Activated CD8-positive, alpha-beta memory T cell treated with anti-CD3 and anti-CD28 coated beads for 24 hours (primary cell): ENCODE measurements at places on chromosomes 2 and 18.

- no peak for DNase-seq
Observed at GRCh38 chr2:119366161-119366648, 429 bp downstream of the C2orf76 start.

DNA sequence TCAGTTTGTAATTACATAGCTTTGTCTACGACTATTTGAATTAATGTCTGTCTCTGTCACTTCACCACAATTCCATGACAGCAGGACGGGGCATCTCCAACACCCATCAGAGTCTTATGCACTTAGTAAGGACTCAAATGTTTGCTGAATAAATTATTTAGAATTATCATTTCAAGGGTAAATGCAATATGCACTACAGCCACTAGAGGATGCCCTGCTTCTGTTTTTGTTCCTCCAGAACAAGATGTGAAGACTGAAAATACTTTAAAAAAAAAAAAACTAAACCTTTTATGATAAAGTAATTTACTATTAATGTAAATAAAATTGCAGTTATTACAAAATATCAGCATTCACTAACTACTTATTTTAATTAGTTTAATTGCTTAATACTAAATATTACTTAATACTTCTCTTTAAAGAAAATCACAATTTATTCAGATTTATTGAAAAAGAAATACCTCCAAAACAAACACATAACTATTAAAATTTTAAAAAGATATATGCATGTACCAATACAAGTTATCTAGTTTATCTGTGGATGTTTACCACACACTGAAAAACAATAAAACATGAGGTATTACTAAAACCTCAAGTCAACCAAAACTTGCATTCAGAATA is 3.2 kb downstream of the PIGN start:
- no peak for DNase-seq

- no peak for DNase-seq
Observed at GRCh38 chr2:217735899-217736298, 266.9 kb downstream of the TNS1 start.

GRCh38 chr18:8031496-8031895 is 464.4 kb downstream of the PTPRM start:
- DNase-seq, result no peak

GRCh38 chr2:108587621-108588020 is 53.4 kb downstream of the LIMS1 start:
- no peak for DNase-seq

DNA sequence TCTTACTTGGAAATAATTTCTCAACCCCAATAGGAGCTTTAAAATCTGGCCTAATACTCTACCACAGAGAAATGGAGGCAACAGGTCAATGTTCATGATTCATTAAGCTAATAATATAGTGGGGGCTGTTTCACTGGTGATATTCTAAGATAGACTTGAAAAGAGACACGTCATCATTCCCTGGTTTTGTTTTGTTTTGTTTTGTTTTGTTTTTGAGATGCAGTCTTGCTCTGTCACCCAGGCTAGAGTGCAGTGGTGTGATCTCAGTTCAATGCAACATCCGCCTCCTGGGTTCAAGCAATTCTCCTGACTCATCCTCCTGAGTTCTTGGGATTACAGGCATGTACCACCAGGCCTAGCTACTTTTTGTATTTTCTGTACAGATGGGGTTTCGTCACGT is 37.5 kb upstream of the SOS1 start:
- no peak for DNase-seq

- no peak for DNase-seq
Observed at GRCh38 chr2:99842451-99842850, 299.9 kb downstream of the AFF3 start.

GRCh38 chr2:130819608-130820278 is 17.0 kb upstream of the ARHGEF4 start:
- DNase-seq, result no peak

DNA sequence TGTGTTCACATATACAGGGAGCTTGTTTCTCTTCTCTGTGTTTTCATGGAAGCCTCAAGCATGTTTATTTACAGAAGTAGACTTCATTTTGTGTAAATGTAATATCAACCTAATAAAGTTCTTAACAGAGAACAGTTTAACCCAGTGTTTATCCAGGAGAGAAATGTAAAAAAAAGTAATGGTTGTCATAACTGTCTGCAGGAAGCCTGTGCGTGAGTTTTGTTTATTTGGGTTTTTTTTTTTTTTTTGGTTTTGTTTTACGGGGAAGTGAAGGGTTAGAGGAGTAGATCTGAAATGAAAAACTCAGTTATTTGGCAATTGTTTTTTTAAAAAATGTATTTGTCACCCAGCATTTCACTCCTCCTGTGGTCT is 124.7 kb downstream of the RAPGEF4 start:
- DNase-seq, result no peak

DNA sequence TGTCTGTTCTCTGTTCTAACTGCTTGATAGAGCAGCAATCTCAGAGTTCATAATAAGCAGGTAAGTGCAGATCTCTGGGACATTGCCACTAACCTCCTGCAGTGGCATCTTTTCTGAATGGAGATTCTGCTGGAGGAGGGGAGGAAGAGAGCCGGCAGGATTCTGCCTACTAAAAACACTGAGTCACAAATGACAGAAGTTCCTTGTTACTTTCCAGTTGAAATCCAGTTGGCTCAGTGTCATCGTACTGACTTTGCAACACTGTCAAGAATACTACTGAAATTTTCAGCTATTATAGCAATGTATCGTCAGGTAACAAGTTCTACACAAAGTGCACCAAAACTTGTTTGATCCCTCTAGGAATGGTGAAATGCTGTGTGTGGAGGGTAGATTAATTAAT is 79.6 kb upstream of the ST6GAL2 start:
- no peak for DNase-seq

DNA sequence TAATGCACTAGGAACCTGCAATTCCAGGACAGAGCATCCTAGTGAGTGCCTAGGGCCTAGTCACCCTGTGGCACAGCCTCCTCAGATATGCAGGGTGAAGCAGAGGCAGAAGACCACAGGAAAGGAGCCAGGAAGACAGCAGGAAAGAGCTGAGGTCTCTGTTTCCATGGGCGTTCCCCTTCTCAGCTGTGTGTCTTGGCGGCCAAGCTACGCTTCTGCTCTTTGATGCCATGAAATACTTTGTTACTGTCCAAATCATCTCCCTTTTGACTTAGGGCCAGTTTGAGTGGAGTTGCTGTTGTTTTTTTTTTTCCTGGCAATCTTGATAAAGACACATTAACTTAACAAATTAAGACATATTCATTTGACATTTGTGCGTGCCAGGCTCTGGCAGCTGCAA is 67.3 kb downstream of the APOB start:
- no peak for DNase-seq

GRCh38 chr18:58980991-58981390 is 116.3 kb downstream of the ZNF532 start:
- no peak for DNase-seq

- DNase-seq, result no peak
Observed at GRCh38 chr2:48400553-48401164, 129.3 kb upstream of the STON1 start.

- DNase-seq, result no peak
Observed at GRCh38 chr2:126513033-126513432, 142.9 kb upstream of the GYPC start.

GRCh38 chr2:109633284-109633961 is 19.3 kb downstream of the SOWAHC start:
- no peak for DNase-seq

DNA sequence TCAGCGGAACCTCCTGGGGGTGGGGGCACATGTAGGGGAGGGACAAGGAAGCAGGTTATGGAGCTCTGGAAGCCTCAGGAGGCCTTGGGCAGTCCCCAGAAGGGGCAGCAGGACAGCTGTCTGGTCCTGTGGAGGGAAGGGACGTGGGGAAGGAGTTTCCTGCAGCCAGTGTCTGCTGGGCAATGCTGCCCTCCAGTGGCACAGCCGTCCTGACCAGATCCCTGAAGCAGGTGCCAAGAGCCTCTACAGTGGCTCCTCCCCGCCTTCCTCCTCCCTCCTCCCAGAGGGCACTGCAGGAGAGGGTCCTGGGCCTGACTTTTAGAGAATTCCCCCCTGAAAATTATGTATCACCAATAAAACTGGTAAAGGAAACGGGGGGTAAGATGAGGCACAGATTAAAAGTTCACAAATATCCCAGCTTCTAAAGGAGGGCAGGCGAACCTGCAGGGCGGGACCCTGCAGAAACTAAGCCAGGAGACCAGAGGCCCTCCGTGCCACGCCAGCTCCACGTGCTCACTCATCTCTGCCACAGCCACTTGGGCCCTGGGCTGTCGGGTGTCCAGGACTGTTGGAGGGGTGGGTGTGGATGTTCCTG is 258.5 kb downstream of the TWIST2 start:
- DNase-seq, result no peak

DNA sequence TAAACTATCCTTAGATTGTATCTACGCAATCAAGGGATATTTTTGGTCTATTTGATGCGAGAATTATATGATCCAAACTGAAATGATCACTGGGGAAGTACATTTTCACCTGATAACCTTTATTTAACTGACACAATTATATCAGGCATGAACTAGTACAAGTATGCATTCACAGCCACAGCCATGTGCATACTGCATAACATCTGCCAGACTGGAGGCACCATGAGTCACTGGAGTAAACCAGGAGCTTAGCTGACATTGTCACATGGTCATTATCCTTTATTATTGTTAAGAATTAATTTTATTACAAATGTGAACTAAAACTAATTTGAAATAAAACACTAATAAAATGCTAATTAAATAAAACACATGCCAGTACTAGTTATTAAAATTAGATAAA is 1127.1 kb downstream of the DPP10 start:
- no peak for DNase-seq

- no peak for DNase-seq
Observed at GRCh38 chr2:176081376-176081836, 2.4 kb downstream of the EVX2 start.
